ENCODE measurements at places on chromosomes 16 and 17. TPM values are rescaled to one million over a fixed set of nuclear protein-coding genes. Genes with fewer than 3 reads are reported as not detected.
A peak's percentile ranks its signal among the peaks of the same experiment; 100 is the strongest.

DNA sequence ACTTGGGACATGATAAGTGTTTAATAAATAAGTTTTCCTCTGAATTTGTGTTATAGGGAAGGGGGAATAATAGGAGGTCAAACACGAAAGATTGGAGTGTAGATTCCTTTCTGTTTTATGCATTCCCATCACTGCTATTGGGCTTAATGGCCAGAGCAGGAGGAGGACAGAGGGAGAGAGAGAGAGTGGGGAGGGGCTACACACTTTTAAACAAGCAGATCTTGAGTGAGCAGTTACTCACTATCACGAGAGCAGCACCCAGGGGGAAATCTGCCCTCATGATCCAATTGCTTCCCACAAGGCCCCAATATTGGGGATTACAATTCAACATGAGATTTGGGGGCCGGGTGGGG lies 505.0 kb downstream of the GRIN2A start:
- no peak for DNase-seq

- no peak for DNase-seq
These were observed 9.1 kb downstream of the ABCC12 start for GRCh38 chr16:48146710-48147109.

- no peak for DNase-seq
These were observed 11.3 kb upstream of the BCAR1 start for GRCh38 chr16:75262800-75263127.

DNA sequence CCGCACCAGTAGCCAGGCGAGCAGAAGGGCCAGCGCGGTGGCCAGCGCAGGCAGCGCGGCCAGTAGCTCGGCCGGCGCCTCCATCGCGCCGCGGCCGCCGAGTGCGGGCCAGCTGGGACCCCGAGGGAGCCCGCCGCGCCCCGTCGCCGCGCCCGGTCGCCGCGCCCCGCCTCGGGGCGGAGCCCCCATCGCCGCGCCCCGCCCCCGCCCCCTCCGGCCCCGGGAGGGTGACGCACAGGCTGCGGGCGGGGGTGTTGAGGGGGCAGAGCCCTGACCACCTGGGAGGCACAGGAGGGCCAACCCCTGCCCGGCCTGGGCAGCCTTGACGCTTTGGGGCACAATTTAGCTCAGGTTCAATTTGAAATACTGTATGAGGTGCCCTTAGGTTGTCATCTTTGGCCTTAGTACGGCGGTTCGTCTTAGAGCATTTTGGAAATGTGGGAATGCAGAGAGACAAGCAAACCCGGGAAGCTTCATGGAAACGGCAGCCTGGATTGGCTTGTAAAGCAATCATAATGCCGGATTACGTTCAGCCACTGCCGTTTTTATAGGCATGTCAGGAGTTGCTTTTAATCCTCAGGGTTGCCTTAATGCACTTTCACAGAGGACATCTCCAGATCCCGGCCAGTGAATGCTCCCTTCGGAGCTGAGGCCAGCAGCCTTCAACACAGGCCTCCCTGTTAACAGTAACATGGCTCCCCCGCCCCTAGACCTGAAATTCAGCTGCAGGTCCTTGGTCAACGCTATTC lies at the start of gene MXRA7:
TSS of gene MXRA7 (minus strand) at position 103 of the 749 bp plus-strand sequence. CDS start at position 84, 19 bp downstream.
- DNase-seq = peak; percentile 23

DNA sequence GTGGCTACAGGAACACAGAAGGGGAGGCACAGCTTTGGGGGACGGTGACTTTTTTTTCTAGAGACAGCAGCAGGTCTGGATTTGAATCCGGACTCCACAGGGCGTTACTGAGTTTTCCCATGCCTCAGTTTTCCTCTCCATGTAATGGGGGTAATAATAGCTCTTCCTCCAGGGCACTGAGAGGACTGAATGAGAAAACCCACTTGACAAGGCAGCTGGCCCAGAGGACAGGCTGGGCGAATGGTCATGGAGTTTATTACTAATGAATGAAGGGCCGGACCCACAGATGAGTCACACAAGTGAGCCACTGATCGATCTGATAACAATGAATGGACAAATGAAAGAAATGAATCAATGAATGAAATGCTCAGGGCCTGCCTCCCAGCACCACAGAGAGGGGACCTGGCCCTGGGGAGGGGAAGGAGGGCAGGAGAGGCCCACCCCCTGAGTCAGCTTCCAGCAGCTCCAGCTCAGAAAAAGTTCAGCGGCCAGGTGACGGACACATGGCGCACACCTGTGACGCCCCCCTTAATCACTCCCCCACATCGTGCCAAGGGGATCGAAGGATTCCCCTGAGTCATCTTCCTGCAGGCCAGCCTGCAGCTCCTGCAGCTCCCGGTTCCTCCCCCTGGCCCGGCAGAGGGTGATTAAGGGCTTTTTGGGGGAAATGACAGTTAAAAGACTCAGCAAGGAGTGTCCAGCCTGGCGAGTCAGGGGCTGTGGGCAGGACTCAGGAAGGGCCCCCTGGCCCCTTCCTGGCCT lies 54.3 kb downstream of the SOCS1 start:
- peak; percentile 67 for DNase-seq

DNA sequence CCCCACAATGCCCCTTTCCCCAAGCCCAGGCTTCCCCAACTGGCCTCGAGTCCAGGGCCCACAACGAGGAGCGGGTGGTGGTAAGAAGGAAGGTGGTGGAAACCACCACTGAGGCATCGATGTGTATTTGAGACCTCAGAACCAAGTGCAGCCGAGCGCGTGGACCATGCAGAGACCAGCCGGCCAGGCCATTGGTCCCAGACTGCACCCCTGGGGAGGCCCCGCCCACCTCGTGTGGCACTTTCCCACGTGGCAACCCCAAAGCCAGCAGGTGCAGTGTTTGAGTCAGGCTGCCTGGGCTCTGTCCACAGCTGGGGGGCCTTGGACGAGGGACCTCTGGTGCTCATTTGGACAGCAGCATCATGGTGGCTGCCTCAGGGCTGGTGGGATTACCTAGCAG lies 28.1 kb upstream of the BAHCC1 start:
- no peak for DNase-seq

GRCh38 chr17:81898029-81898866 lies 3.8 kb upstream of the NPB start:
- DNase-seq = no peak

DNA sequence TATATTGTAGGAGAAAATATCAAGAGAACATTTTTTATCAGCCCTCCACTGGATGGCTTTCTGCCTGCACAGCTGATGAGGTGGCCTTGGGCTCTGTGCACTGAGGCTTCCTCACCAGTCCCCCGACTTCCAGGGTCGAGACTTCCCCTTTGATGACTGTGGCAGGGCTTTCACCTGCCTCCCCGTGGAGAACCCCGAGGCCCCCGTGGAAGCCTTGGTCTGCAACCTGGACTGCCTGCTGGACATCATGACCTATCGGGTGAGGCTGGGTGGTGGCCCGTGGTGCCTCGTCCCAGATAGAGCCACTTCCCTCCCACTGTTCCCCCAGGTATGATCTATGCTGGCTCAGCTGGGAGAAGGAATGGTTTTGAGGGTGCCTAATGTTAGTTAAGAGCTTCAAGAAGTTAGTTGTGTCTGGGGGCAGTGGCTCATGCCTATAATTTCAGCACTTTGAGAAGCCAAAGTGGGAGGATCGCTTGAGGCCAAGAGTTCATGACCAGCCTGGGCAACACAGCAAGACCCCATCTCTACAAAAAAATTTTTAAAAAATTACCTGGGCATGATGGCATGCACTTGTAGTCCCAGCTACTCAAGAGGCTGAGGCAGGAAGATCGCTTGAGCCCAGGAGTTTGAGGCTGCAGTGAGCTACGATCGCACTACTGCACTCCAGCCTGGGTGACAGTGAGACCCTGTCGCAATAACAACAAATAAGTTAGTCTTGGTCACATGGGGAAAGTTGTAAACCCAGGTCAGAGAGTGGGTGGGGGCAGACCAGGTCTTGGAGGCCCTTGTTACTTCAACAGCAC lies 11.8 kb downstream of the FCSK start:
- DNase-seq = no peak

GRCh38 chr17:68135141-68135887 lies 99.8 kb downstream of the KPNA2 start:
- no peak for DNase-seq

- no peak for DNase-seq
These were observed 957 bp downstream of the OXLD1 start for GRCh38 chr17:81665205-81666091.

GRCh38 chr17:16456742-16457316 lies 35.2 kb downstream of the LRRC75A start:
- DNase-seq = peak; percentile 12

- no peak for DNase-seq
These were observed 3.6 kb upstream of the ZCCHC14 start for GRCh38 chr16:87496447-87496801.

GRCh38 chr16:59108374-59108773 lies 374.3 kb upstream of the GOT2 start:
- no peak for DNase-seq

- no peak for DNase-seq
These were observed 5.2 kb upstream of the PKMYT1 start for GRCh38 chr16:2985462-2985861.

DNA sequence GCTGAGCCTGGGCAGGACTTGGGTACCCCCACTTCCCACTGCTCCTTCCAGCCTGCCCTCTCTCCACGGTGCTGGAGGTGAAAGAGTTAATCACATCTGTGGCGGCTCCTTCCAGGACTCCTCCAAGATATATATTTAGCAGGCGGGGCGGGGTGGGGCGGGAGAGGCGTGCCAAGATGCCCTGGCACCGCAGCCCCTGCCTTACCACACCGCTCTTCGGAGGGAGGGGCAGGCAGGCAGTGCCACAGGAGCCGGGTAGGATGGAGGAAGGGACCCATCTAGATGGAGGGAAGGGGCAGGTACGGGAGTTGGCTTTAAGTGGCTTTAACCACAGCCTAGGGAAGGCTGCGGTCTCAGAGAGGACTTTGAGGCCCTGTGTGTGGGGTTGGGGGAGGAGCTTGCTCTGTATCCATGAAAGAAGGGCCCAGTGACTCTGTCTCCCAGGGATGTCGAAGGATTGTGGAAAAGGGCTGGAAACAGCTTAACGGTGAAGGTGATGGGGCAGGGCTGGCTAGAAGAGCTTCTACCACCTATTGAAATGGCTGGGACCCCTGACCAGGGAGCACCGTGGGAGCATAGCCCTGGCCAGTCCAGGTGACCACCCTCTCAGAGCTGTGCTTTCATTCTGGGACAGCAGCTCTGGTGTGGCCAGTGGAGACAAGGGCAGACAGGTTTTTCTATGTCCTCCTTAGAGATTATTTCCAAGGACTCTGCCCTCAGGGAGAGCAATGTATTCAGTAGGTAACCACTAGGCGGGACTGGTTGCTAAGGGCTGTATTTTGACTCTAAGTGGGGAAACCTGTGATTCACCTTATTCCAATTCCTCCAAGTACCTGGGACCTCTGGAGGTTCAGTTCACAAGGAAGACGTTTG lies 13.0 kb downstream of the GPR142 start:
- peak; percentile 87 for DNase-seq

DNA sequence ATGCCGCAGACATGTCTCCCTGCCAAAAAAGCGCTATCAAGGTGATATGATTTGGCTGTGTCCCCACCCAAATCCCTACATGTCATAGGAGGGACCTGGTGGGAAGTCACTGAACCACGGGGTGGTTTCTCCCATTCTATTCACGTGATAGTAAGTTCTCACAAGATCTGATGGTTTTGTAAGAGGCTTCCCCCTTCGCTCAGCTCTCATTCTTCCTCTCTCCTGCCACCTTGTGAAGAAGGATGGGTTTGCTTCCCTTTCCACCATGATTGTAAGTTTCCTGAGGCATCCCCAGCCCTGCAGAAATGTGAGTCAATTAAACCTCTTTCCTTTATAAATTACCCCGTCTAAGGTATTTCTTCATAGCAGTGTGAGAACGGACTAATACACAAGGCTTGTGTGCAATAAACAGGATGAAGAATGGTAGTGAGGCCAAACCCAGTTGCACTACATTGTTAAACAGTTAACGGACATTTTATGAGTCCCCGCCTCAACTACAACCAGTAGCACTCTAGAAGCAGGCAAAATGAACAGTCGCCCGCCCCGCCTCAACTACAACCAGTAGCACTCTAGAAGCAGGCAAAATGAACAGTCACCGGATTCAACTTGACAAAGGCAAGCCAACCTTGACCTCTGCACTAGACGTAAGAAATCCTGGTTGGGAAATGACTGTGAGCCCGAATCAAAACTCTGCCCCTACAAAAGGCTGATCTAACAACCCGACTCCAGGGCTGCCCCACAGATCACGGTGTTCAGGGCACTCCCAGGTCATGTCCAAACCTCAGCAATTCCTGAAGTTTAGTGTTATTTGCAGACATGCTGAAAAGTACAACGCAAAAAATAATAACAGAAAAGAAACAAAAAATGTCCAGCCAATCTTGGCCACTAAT lies 26.3 kb downstream of the VPS53 start:
- DNase-seq = peak; percentile 5

- DNase-seq = no peak
These were observed 166.2 kb upstream of the KCNJ16 start for GRCh38 chr17:69908626-69909368.

- DNase-seq = no peak
These were observed 133.2 kb upstream of the CHMP6 start for GRCh38 chr17:80858301-80859001.

- peak; percentile 76 for DNase-seq
These were observed 28.6 kb upstream of the NUDT16L1 start for GRCh38 chr16:4664538-4665418.

GRCh38 chr16:10662212-10662611 lies 32.5 kb downstream of the TEKT5 start:
- DNase-seq = no peak

DNA sequence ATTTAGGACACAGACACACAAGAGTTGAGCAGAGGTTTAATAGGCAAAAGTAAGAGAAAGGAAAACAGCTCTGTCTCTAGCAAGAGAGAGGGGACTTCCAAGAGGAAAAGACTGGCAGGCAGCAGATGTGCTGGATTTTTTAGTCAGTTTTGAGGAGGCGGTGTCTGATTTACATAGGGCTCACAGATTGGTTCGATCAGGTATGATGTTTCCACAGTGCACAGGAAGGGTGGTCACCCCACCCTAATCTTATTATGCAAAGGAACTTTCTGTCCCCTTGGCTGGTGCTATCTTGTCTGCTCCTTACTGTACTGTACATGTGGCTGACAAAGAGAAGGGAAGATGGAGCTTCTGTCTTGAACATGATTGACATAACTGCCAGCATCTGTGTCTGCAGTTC lies 25.3 kb downstream of the BFAR start:
- no peak for DNase-seq

GRCh38 chr17:61353615-61354014 lies 46.0 kb upstream of the TBX2 start:
- DNase-seq = no peak

GRCh38 chr16:85820604-85821372 lies 21.3 kb downstream of the COX4I1 start:
- DNase-seq = no peak

DYNLRB2 gene
- not detected for total RNA-seq

TPSD1 gene
- not detected for total RNA-seq

FOXC2 gene
- not detected for total RNA-seq

TBC1D3C gene
- not detected for total RNA-seq

KRTAP3-2 gene
- not detected for total RNA-seq

BCL6B gene
- not detected for total RNA-seq

PARD6A gene
- total RNA-seq = 38.1 TPM

PTGES3L gene
- 0.52 TPM for total RNA-seq

NOB1 gene
- total RNA-seq = 37.2 TPM

PSMD12 gene
- total RNA-seq = 35.9 TPM

SPN gene
- 0.10 TPM for total RNA-seq

CDT1 gene
- 146 TPM for total RNA-seq

SEPTIN1 gene
- total RNA-seq = not detected
